Thoracic aorta (tissue), 2 donors: ENCODE measurements at places on chromosomes 12 and 14.
A peak's percentile ranks its signal among the peaks of the same experiment; 100 is the strongest.

DNA sequence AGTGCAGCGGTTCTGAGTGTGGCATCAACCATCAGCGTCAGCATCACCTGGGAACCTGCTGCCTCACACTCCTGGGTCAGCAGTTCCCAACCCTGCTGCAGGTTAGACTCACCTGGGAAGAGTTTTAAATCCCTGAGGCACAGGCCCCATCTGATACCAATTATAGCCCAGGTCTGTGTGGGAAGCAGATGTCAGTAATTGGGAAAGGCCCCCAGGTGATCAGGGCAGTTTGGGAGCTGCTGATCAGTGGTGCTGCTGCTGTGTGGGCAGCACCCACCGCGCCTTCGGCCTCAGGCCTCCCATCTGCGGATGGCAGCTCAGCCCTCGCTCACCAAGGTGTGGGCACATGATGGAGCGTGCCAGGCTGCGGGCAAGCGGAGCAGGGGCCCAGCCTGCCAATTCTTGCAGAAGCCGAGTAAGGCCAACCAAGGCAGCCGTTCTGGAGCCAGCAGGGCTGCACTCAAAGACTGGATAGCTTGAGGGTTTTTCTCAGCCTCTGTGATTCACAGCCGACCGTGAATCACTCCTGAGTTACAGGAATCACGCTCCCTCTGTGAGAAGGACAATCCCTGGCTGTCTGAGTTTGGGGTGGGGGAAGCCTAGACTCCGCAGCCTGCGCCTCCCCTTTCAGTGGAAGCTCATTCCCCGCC is 155.6 kb upstream of the SFSWAP start:
- no peak overlapping the region for H3K27ac ChIP-seq
- no peaks in the 10 kb centered on the region for H3K36me3 ChIP-seq
- no peaks in the 10 kb centered on the region for H3K4me1 ChIP-seq
- DNase-seq, result no peak
- no peak overlapping the region for H3K4me3 ChIP-seq

GRCh38 chr12:68451261-68452077 is 119.3 kb upstream of the MDM1 start:
- H3K4me3 ChIP-seq, result peak overlapping the region; percentile 45
- H3K27ac ChIP-seq, result peak overlapping the region; percentile 22
- peaks cover 21% of the 10 kb centered on the region for H3K4me1 ChIP-seq
- no peaks in the 10 kb centered on the region for H3K36me3 ChIP-seq

DNA sequence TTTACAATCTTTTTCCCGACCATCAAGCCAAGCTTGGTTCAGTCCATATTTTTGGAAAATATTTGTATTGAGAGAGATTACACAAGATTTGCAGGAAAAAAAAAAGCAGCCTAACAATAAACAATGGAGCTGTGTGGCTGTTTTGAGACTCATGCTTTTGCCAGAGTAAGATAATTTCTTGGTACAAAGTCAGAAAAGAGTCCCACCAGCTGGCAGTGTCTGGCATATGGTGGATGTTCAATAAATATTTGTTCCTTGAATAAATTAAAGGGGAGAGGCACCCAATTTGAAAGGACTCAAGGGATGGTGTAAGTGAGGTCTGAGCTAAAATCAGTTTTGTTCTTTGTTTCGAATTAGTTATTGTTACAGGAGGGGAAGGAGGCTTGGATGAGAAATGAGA is 78.1 kb upstream of the RPH3A start:
- no peak for DNase-seq
- H3K27ac ChIP-seq, result no peak overlapping the region
- H3K4me3 ChIP-seq, result no peak overlapping the region
- H3K27me3 ChIP-seq, result no peaks in the 10 kb centered on the region

DNA sequence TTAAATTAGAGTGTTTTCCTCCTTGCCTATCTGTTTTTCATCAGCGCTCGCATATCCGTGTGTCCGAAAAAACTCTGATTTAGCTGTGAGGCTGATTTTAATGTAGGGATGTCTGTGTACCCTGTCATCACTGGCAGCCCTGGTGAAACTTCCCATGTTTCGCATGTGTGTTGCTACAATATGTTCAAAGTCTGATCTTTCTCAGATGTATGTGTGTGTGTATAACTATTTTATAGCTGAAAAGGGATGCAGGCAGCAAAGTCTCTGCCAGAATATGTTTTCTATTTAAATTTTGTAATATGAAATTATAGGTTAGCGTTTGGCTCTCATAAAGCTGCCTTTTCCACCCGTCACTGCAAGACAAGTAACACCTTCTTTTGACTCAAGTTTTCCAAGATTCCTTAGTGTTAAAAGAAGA is 154.8 kb downstream of the TMTC2 start:
- H3K4me1 ChIP-seq, result no peaks in the 10 kb centered on the region

DNA sequence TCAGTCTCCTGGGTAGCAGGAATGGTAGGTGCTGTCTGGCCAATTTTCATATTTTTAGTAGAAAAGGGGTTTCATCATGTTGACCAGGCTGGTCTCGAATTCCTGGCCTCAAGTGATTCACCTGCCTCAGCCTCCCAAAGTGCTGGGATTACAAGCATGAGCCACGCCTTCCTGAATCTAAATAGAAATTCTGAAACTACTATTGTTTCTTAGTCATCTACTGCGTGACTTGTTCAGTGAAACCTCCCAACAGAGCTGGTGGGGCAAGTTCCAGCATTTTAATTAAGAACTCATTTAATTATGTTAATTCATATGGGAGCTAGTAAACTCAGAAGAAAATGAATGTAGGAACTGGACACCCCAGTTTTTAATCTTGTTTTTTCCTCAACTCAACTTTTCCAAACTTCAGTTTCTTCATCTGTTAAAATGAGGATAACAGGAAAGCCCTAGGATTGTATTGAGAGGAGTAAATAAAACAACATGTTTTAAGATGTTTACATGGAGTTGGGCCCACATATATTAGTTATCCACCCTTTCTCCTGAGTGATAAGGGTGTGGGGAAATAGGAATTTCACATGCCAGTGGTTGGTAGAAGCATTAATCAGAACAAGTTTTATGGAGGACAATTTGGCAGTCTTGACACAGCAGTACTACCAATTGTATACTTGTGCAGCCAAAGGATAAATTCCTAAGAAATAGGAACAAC is 335.8 kb upstream of the E2F7 start:
- no peaks in the 10 kb centered on the region for H3K36me3 ChIP-seq
- H3K27me3 ChIP-seq, result no peaks in the 10 kb centered on the region
- H3K4me1 ChIP-seq, result no peaks in the 10 kb centered on the region
- no peak for DNase-seq
- no peak overlapping the region for H3K4me3 ChIP-seq

DNA sequence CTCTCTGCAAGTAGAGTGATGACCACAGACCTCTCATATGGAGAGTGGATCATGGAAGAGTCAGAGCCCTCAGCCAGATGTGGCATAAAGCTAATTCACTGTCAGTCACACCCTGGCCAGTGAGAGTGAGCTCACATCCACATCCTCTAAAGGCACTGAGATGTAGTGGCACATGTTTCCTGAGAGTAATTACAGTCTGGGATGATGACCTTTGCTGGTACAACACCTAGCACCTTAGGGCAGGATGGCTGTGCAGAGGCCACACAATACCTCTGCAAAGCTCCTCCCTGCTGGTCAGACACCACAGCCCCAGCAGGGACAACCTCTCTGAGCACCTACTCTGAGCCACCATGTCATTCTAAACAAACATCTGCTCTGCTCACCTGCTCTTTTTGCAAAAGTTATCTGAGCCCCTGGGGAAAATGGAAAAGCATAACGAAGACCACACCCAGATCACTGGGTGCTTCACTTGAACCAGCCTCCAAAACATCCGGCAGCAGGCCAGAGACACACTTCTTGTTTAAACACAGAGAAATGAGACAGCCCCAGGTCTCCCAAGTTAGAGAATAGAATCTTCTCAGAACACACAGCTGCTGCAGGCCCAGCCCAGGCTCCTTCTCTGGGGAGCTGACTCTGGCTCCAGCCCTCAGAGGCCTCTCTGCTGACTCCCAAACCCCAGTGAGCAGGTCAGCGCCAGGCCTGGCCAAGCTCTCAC is 30.3 kb downstream of the PITPNM2 start:
- H3K4me1 ChIP-seq, result peaks cover 19% of the 10 kb centered on the region
- no peaks in the 10 kb centered on the region for H3K27me3 ChIP-seq
- no peak for DNase-seq

DNA sequence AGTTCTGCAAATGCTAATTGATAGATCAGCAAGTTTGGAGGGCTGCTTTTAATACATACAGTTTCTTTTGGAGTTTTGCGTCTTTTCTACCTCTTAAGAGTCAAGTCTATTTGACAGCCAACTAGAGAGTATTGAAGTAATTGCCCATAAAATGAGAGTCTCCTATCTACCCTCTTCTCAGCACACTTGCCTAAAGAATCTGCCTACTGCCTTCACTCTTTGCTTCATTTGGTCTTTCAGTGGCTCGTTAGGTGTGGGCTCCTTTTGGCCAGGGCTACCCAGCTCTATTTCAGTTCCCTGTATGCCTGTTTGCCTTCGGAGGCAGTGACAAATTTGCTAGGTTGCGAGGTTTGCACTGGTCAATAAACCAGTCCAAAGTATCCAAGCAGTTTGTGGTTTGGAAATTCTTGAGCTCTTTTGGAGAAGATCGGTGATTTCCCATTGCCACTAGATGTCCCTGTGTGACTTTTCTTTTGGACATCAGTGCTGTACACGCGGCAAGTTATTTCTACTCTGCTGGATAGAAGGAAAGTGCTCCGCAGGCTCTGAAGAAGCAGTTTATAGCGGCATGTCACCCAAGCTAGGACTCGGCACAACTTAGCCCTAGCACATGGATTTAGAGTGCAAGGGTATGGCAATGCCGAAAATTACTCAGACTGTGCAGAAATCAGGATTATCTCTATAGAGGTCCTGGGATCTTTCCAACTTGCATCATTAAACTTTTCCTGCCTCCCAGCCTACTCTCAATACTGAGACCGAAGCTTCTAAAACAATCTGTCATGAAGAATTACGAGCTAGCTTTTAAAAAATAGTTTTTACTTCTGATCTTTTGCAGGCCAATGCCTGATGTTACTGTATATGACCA is 38.6 kb downstream of the MGST1 start:
- H3K4me1 ChIP-seq, result no peaks in the 10 kb centered on the region
- H3K27ac ChIP-seq, result no peak overlapping the region
- no peak for DNase-seq
- H3K36me3 ChIP-seq, result no peaks in the 10 kb centered on the region
- H3K4me3 ChIP-seq, result peak overlapping the region; percentile 52
- no peaks in the 10 kb centered on the region for H3K27me3 ChIP-seq

GRCh38 chr12:32661706-32662105 is 17.4 kb upstream of the DNM1L start:
- H3K4me1 ChIP-seq, result peaks cover 4% of the 10 kb centered on the region
- H3K27me3 ChIP-seq, result no peaks in the 10 kb centered on the region
- no peak overlapping the region for H3K27ac ChIP-seq
- H3K4me3 ChIP-seq, result no peak overlapping the region
- no peaks in the 10 kb centered on the region for H3K36me3 ChIP-seq
- DNase-seq, result no peak

DNA sequence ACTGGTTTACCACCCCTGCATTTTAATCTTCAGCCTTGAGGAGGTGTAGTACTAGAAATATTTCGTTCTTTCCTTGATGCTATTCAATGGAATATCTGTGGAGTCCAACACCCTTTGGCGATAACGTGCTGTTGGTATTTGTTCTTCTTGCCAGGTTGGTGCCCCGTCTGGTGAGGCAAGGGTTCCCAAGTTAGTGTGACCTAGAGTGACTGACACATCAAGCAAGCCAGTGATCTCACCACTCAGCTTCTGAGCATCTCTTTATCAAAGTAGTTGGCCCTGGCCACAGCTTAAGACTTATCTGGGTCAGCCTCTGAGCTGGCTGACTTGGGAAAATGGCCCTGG is 60.2 kb downstream of the PLXNC1 start:
- H3K4me1 ChIP-seq, result peaks cover 36% of the 10 kb centered on the region
- DNase-seq, result no peak
- no peaks in the 10 kb centered on the region for H3K27me3 ChIP-seq
- peak overlapping the region; percentile 67 for H3K27ac ChIP-seq

DNA sequence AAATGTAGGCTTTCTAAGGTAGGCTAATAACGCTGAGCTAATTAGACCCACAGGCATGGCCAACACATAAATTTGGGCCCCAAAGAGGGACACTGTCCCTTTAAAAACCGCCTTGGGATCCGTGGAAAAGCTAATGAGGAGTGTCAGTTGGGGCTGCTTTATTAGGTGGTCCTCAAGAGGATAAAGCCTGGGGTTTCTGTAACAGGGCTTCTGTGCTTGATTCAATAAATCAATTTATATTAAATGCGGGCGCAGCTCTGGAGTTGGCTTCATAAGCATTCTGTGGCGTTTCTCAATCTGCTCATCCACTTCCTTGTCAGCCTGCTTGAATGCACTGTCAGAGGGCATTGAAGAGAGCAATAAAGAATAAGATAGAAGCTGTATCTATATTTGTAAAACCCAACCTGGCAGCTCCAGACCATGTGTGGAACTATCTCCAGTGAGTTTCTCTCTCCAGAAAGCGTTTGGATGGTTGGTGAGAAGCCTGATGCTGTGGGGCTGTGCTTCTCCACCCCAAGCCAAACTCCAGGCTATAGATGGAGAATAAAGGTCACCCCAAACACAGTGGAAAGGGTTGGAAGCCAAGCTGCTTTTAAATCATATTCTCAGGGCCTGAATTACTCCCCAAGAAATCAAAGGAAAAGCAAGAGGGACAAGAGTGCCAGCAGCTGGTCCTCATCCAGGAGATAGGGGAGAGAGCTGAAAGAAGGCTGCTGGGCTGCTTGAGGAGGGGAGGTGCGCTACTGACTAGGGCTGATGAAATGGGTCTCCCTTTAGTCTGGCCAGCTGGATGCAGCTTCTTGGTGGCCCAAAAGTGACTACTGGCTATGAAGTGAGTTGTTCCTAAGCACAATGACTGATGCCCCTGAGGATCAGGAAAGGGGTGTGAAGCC is 222.0 kb downstream of the PPM1H start:
- no peak overlapping the region for H3K27ac ChIP-seq
- no peaks in the 10 kb centered on the region for H3K27me3 ChIP-seq
- DNase-seq, result no peak
- peaks cover 15% of the 10 kb centered on the region for H3K4me1 ChIP-seq
- H3K36me3 ChIP-seq, result no peaks in the 10 kb centered on the region

GRCh38 chr12:80419644-80420043 is 24.4 kb upstream of the PTPRQ start:
- no peak overlapping the region for H3K27ac ChIP-seq
- H3K27me3 ChIP-seq, result peaks cover 1% of the 10 kb centered on the region
- no peak overlapping the region for H3K4me3 ChIP-seq
- DNase-seq, result no peak
- peaks cover 7% of the 10 kb centered on the region for H3K4me1 ChIP-seq
- no peaks in the 10 kb centered on the region for H3K36me3 ChIP-seq
